ENCODE measurements at places on chromosomes 3 and 15.

GRCh38 chr15:74648051-74648842 lies 32.6 kb downstream of the CLK3 start:
- no peak for DNase-seq

DNA sequence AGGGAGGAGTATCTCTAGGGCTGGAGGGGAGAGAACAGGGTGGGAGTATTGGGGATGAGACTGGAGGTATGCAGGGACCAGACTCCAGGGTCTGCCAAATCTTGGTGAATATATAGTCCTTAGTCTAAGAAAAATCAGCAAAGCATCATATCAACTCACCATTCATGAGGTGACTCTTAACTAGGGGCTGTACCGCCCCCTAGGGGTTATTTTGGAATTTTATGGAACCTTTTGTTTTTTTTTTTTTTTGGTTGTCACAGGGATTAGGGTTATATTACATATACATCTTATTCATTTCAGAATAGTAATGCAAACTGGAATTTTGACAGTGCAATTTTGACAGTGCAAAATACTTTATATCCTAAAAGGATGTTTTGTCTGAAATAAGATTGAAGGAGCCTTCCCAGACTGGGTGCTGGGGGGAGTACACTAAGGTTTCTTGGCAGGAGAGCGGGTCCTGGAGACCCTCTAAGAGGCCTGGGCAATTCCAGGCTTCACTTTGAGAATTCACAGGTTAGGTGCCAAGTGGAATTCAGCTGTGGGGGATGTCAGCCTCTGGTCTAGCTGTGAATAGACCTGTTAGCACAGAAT lies 7.5 kb downstream of the CMTM7 start:
- no peak for DNase-seq

DNA sequence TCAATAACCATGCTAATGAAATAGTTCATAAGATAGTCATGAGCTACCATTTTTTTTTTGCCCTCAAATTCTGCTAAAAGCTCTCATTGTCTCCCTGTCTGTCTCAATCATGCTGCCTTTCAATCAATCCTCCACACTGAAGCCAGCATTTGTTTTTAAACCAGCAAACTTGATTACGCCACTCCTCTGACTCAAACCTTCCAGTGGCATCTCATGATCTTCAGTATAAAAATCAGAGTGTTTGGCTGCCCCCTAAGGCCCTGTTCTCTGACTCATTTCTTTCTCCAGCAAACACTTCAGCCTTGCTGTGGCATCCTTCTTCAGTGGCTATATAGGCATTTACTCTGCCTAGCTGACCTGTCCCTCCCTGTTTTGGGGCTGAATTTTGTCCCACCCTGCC lies 36.0 kb upstream of the EOMES start:
- DNase-seq, result no peak

- DNase-seq, result no peak
Observed at GRCh38 chr3:184341925-184342324, 4.5 kb downstream of the FAM131A start.

GRCh38 chr3:113151461-113152031 lies 59.8 kb upstream of the BOC start:
- no peak for DNase-seq

GRCh38 chr15:68815598-68815997 lies 5.1 kb downstream of the ANP32A start:
- no peak for DNase-seq

DNA sequence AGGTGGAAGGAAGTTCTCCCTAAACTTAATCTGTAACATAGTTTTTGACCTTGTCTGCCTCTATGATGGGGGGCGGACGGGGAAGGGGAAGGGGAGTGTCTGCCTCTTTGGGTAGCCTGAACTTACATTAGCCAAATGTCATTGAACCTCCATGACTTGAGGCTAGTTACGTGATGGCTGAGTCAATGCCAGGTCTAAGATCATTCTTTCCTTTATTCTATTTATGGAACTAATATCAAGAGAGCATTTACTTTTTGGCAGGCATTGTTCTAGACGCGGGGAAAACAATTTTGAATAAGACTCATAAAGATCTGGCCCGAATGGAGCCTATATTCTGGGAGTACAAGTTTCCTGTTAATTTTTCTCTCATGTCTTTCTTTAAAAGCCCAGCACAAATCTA lies 340.7 kb upstream of the C2CD4B start:
- DNase-seq, result no peak

- no peak for DNase-seq
Observed at GRCh38 chr3:30393079-30393478, 213.3 kb upstream of the TGFBR2 start.

GRCh38 chr15:37880009-37880834 lies 54.2 kb upstream of the TMCO5A start:
- no peak for DNase-seq

DNA sequence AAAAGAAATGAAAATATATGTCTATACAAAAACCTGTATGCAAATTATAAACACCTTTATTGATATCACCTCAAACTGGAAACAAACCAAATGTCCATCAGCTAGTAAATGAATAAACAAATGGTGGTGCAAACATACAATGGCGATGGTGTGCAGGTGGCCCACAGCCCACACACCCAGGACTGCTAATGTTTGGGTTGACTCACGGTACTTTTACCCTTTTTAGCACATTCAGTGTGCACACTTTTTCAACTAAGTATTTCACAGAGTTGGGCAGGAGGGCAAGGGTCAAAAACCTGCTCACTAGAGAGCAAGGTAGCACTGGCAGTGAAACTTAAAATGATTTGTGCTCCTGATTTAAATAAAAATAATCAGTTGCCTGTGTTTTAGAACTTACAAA lies 123.1 kb upstream of the BHLHE40 start:
- no peak for DNase-seq

GRCh38 chr15:34122771-34123183 lies 20.9 kb downstream of the PGBD4 start:
- DNase-seq, result no peak

- no peak for DNase-seq
Observed at GRCh38 chr3:170330366-170330765, 27.1 kb upstream of the SKIL start.

DNA sequence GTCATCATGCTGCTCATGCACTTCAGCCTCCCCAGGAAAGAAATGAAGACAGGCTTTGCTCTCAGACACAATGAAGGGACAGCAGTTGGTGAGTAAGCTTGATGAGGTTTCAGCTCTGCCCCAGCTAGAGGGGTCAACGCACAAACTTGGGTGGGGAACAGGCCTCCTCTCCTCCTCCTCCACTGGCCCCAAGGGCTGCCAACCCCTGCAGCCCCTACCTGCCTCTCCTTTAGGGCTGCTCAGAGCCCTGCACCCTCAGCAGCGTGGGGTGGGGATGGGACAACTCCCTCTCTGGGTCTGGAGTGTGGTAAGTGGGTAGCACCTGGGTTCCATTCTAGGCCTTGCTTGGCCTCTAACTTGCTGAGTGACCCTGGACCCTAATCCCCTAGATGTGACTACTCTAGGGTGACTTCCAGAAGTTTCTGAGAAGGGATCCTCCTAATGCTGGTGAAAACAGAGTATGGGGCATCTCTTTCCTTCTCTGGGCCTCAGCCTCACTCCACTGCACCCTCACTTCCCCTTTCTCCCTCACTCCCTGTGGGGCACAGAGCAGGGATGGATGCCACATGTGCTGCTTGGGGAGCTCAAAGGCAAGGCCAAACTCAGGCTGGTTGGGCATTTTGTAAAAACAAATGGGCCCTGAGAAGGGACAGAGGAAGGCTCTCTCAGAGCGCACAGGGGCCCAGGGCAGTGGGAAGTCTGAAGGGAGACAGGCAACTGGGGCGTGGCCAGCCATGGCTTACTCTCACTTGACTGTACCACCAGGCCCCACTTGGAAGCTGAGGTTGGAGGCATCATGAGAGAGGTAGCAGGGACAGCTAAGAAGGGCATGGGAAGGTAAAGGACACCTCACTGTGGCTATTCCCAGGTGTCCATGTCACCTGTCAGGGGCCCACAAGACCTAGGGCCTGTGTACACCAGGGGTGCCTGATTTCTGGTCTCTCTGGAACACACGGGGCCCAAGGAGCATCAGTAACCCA lies 64.0 kb downstream of the SYNM start:
- no peak for DNase-seq

Measured in stimulated activated CD4-positive, alpha-beta T cell treated with anti-CD3 and anti-CD28 coated beads, Interleukin-2, amount 100 ng/mL, for 48 hours (primary cell).